ENCODE measurements at places on chromosomes 3 and 15. TPM values are rescaled to one million over a fixed set of nuclear protein-coding genes. Genes with fewer than 3 reads are reported as not detected.

GRCh38 chr3:177338697-177339219 is 141.5 kb upstream of the TBL1XR1 start:
- DNase-seq = no peak

CCR3 gene
- not detected for total RNA-seq

RASL12 gene
- total RNA-seq = not detected

KLHL40 gene
- total RNA-seq = not detected

DNA sequence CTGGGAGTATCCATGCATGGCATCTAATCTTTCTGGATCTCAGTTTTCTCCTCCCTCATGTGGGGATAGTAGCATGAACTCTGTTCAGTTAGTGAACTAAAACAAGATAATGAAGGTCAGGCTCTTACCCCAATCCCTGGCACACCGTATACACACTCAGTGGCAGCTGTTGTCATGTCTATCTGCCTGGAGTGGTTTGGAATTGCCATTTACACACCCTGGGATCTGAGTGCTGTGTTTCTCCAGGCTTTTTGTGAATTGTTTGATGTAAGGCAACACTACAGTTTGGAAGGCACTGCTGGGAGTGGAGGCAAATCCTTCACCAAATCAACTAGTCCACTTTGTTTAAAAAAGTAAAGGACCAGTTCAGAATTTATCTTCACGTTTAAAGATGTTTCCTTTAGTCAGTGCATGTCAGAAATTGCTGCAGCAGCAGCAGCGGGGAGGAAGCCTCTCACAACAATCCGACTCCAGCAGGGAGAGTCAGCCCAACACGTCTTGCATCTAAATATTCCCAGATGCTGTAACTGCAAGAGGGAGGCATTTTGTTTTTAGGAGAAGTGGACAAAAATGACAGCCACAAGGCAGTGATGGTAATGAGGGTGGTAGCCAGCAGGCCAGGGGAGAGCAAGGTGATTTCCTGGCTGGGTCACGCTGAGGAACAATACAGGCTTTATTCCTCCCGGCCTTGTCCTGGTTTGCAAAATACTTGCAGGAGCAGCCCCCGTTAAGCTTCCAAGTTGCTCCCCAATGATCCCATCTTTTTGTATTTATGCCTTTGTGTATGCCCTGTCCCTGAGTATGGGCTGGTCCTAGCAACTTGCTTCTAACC is 128.5 kb upstream of the LRIG1 start:
- DNase-seq = no peak

Data from A172 (cell line).